ENCODE measurements at places on chromosomes 12 and 14.

DNA sequence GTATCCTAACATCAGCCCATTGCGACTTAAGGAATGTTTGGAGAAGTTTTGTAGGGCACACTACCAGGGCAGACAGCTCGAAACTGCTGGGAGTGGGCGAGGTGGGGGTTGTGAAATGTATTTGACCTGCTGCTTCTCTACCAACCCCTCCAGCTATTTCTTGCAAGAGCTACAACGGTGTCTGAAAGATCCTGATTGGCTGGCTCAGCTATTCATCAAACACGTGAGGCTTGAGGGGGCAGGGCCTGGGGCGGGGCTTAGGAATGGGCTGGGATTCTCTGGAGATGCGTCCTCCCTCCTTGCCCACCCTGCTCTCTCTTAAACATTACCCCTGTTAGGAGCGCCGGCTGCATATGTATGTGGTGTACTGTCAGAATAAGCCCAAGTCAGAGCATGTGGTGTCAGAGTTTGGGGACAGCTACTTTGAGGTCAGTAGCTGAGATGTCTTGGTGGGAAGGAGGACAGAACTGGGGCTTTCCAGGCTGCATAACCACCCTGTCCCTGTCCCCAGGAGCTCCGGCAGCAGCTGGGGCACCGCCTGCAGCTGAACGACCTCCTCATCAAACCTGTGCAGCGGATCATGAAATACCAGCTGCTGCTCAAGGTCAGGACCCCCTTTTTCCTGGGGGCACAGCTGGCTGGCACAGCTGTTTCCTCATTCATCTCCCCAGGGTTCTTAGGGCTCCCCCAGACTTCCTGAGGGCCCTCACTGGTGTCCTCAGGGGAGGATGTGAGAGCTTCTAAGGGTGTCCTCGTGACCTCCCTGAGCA lies 3.1 kb downstream of the ARHGEF25 start:
- no peak for DNase-seq

DNA sequence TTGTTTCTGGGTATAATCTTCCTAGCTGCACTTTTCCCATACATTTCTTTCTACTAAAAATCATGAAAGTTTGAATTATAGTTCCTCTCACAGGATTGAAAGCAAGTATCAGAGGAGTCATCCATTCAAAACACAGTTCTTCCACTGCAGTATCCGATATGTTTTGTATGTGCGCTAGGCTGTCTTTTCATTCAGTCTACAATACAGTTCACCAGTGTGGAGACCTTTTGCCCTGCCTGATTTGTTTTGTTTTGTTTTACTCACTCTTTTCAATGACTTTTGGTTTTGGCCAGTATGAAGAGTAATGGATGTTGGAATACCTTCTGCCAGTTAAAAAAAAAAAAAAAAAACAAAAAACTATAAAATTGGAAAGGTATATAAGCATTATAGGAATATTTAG lies 91.4 kb downstream of the FGD4 start:
- DNase-seq: no peak

- no peak for DNase-seq
Measured at GRCh38 chr14:100989924-100990323, 86.4 kb upstream of the RTL1 start.

GRCh38 chr14:75880512-75880911 lies 101.3 kb downstream of the TGFB3 start:
- no peak for DNase-seq

GRCh38 chr14:71487449-71487848 lies 444.8 kb upstream of the RGS6 start:
- no peak for DNase-seq

GRCh38 chr14:61864329-61864898 lies 102.2 kb downstream of the SNAPC1 start:
- DNase-seq: no peak

DNA sequence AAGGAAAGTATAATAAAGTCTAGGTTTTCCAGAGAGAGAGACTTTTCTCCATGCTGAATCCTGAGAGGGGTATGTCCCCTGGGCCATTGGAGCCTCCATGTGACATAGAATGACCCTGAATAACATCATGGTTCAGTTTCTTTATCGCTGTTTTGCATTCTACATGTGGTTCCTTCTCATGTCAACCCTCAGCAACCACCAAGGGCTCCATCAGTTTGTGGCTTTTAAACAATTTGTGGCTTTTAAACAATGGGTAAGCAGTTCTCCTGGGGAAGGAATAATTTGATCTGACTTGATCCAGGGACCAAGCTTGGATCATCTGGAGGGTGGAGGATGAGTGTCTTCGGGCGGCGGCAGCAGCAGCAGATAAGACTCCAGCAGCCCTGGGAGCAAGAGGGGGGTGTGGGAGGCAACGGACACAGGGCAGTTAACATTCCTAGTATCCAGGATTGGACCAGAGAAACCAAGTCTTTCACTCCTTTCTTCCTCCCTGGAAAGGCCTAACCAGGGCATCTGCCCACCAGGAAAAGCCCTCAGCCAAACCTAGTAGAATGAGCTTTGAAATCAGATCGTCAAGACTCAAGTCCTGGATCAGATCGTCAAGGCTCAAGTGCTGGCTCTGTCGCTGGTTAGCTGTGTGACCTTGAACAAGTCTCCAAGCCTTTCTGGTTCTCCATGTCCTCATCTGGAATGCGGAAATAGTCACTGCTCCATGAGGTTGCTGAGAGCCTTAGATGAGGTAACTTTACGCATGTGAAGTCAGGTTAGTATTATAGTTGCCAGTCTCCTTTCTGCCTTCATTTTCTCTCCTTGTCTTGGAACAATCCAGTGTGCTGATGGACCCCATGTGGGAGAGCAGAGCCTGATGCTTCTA lies 27.8 kb upstream of the FAM222A start:
- no peak for DNase-seq

- DNase-seq: no peak
Measured at GRCh38 chr12:53124352-53124723, 21.1 kb downstream of the SOAT2 start.

GRCh38 chr14:103280278-103280928 lies 53.6 kb upstream of the EIF5 start:
- DNase-seq: no peak

DNA sequence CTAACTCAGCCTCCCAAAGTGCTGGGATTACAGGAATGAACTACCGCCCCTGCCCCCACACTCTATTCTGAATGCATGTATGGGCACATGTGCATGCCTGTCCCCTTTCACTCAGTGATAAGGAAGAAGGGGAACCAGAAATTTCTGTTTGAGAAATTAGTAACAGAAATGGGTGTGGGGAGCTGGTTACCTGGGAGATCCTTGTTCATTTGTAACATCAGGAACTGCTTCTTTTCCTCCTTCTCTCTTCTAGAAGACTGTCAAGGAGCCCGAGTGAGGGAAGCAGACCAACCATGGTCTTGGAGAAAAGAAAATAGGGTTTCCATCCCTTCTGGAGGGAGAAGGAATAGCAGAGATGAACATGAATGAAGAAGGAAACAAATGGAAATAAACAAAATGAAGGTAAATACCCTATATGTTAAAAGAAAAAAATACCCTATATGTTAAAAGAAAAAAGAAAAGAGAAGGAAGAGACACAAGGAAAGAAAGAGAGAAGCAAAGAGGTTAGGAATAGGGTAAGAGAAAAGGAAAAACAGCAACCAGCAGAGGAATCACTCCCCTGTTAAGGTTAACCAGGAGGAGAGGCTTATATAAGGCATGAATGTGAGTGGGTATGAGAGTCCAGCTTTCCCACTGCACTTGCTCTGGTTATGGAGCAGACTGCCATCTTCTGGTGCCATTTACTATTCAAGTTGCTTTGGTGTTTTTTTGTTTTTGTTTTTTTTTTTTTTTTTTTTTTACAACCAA lies 3.3 kb downstream of the PPP1R3E start:
- DNase-seq: no peak

GRCh38 chr12:25005376-25005775 lies 56.5 kb upstream of the BCAT1 start:
- DNase-seq: no peak

DNA sequence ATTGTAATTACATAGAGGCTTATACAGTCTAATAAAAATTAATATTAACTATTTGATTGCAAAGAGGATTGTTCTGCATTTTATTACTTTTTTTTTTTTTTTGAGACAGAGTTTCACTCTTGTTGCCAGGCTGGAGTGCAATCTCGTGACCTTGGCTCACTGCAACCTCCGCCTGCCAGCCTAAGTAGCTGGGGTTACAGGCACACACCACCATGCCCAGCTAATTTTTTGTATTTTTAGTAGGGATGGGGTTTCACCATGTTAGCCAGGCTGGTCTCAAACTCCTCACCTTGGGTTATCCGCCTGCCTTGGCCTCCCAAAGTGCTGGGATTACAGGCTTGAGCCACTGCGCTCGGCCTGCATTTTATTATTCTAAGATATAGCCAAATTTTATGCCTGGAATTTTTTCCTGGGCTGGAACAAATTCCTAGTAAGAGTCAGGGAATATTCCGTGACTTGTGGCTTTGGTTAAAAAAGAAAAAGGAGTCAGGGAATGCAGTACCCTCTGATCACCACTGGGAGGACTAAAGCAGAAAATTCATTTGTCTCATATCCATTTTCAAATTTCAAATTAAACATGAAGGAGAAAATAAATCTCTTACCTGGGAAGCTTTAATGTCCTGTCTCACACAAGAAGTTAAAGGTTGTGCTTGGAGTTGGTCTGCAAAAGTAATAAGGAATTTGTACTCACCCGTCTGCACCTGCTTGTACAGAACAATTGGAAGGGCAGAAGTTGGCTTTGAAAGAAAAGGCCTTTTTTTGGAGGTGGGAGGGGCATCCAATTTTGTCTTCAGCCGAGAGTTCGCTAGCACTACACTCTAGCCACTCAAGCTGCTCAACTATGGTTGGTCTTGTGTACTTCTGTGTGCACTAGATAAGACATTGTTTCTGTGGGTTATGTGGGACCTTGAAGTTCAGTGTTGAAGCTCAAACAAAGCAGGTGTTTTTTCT lies 8.7 kb downstream of the MARK3 start:
- DNase-seq: no peak

DNA sequence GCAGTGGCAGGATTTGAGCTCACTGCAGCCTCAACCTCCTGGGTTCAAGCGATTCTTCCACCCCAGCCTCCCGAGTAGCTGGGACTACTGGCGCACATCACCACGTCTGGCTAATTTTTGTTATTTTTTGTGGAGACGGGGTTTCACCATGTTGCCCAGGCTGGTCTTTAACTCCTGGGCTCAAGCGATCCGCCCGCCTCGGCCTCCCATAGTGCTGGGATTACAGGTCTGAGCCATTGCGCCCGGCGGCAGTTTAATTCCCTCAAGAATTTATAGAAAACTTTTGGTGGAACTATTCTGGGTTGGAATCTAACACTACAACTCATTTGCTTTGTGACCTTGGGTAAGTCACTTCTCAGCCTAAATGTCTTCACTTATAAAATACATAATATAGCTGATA lies 1.8 kb upstream of the SP1 start:
- no peak for DNase-seq

DNA sequence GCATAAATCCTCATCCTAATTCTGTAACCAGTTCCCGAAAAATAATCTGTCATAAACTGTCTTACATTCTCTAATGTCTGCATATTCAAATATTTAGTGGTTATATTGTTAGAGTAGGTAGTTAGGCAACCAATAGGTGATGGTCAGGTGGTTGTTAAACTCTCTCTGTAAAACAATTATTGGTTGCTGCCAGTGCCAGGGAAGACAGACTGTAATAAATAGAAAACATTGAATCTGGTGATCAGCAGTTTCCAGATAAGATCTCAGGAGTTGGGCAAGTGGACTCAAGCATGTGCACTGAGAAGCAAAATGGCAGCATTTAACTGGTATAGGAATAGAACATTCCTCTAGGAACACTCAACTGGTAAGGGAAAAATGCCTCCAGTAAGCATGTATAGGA lies 325.5 kb downstream of the ACSS3 start:
- no peak for DNase-seq

- no peak for DNase-seq
Measured at GRCh38 chr12:5016526-5016925, 27.2 kb upstream of the KCNA5 start.

GRCh38 chr14:75543786-75544185 lies 21.5 kb downstream of the BATF start:
- DNase-seq: no peak

DNA sequence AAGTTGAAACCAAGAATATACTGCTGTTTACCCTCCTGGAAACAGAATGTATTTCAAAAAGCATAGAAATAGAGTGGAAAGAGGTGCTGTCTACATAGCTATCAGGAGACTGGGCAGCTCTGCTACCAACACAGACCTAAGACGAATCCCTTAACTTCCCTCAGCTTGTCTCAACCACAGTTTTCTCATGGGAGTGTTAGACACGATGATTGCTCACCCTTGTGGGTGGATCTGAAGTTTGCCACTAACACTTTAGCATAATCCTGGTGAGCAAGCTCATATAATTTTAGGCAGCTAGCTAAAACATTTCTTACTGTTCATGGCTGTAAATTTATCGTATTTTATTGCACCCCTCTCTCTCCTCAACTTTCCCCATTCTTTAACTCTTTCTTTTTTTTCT lies 38.5 kb downstream of the C12orf75 start:
- DNase-seq: peak; percentile 35

DNA sequence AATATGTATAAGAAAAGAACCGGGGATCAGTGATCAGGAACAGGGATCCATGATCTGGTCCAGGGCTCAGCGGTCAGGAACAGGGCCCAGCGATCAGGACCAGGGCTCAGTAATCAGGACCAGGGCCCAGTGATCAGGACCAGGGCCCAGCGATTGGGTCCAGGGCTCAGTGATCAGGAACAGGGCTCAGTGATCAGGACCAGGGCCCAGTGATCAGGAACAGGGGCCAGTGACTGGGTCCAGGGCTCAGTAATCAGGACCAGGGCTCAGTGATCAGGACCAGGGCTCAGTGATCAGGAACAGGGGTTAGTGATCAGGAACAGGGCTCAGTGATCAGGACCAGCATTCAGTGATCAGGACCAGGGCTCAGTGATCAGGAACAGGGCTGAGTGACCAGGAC lies 56.3 kb downstream of the TMEM121 start:
- DNase-seq: no peak

DNA sequence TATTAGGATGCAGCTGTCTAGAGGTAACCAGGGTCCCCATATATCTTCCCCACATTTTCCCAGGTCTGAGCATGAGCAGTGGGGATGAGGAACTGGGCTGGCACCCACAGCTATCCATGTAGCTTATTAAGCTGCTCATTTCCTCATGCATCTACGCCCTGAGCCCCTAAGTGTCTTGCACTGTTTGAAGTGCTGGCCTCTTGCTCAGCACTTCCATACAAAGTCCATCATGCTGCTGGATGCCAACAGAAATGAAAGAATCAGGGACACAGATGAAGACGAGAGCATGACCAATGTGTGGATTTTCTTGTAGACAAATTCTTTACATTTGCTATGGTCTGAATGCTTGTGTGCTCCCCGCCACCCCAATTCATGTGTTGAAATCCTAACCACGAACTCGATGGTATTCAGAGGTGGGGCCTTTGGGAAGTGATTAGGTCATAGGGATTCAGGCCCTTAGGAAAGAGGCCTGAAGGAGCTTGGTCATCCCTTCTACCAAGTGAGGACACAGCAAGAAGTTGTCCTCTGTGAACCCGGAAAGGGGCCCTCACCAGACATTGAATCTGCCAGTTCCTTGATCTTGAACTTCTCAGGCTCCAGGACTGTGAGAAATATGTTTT lies 54.5 kb downstream of the C12orf75 start:
- peak; percentile 40 for DNase-seq

DNA sequence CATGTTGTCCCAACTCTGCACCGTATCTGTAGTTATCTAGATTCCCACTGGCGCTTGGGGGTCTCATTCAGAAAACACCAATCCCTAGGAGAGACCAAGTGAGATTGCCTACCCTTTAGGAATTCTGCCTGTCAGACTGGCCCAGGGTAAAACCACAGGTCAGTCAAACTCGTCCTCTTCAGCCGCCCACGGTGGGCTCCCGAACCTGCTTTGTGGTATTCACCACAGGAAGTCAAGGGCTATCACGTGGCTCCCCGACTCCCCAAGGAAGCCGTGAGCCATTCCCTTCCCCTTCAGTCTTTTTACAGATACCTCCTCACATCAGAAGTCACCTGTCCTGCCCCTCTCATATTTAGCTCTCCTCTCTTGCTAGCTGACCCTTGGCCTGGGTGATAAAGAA lies 159.9 kb downstream of the EGLN3 start:
- DNase-seq: no peak

All from fibroblast of skin of left biceps (primary cell).